ENCODE measurements at places on chromosomes 2 and 18.

GRCh38 chr2:51145761-51146160, 113.8 kb upstream of the NRXN1 start:
- no peak for DNase-seq

DNA sequence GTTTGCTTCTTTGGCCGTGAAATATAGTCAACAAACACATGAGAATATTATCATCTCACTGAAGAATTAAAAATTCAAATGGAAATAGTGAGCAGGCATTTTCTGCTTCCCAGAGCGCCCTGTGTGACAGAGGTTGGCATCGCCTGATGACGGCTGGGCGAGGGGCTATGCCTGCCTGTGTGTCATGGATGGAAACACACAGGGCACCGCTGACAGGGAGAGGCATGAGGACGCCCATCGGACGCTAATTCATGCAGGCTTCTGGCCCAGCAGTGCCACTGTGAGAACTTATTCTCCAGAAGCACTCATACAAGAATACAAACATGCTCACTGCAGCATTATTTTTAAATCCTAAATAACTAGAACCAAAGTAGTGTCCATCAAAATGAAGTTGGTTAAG, 61.4 kb upstream of the OTOS start:
- no peak for DNase-seq

DNA sequence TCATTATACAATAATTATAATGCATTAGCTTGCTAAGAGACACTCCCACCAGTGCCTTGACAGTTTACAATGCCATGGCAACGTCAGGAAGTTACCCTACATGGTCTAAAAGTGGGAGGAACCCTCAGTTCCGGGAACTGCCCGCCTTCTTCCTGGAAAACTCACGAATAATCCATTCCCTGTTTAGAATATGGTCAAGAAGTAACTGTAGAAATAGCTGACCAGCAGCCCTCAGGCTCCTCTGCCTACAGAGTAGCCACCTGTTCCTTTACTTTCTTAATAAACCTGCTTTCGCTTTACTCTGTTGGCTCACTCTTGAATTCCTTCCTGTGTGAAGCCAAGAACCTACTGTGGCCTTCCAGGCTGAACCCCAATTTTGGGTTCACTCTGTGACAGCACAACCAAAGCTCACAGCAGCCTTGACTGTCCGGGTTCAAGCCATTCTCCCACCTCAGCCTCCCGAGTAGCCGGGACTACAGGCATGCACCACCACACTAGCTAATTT, 20.0 kb upstream of the PTPN2 start:
- DNase-seq: peak; percentile 51

GRCh38 chr2:134244587-134244986, 9.3 kb upstream of the MGAT5 start:
- no peak for DNase-seq

Data from activated naive CD4-positive, alpha-beta T cell treated with Interleukin-2 at 50 U/mL for 16 hours (primary cell).